ENCODE measurements at places on chromosomes 1 and 21.

- DNase-seq = no peak
These were observed 529.9 kb upstream of the BEND5 start for GRCh38 chr1:49306507-49307070.

DNA sequence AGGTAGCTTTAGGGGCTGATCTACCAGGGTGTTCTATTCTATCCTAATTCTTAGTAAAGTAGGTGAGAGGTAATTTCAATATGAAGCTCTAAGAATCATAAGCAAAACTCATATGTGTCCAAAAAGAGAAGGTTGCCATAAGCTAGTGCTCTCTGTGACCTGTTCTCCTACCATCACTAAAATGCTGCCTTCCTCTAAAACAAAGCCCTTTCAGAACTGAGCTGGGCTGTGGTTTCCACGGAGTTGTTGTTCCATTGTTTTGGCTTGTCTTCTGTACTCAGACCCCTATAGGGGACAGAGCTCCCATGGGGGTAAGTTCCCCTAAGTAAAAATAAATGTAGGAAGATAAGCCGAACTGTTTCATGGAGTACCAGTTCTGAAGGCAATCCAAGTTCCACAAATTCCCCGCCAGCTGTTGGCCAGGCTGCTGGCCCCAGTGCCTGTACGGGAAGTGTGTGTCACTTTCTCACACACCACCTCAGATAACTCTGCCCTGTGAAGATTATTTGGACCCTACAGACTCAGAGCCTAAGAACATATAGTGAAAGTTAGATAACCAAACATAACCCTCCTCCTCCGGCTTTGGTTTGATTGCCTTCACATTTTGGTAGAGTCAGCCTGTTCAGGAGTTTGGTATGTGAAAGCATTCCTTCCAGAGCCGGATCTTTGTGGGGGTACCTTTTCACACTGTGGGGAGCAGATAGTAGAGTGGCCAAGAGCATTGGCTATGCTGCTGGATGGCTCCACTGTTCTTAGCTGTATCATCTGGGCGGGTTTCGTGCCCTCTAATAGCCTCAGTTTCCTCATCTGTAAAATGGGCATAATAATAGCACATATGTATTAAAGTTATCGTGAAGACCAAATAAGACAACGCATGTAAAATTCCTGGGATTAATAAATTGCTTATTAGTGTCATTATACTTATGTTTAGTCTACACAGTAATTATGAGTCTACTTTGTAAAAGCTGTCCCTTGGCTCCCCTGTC, 10.8 kb downstream of the DPT start:
- DNase-seq = no peak

- DNase-seq = no peak
These were observed 164.2 kb downstream of the PPIAL4G start for GRCh38 chr1:148318904-148319242.

- DNase-seq = no peak
These were observed 4.3 kb downstream of the MEF2D start for GRCh38 chr1:156496211-156496761.

GRCh38 chr1:145983960-145984830, 12.2 kb downstream of the TXNIP start:
- peak; percentile 57 for DNase-seq

GRCh38 chr1:101235216-101235695, 1.6 kb upstream of the S1PR1 start:
- DNase-seq = no peak

DNA sequence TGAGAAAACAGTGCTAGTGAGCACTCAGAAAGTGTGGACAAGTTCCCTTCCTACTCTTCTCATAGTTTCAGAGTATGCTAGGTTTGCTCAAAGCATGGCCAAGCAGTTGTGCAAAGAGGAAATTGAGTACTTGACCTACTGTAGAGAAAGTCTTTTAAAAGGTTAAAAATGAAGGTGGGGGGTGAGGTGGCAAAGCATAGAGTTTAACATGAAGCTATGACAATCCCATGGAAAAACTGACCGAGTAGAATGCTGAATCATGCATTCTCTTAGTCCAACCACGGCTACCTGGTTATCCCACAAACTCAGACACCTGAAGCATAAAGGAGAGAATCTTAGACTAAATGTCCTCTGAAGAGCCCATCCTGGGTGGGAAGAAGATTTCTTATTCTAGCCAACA, 79.9 kb downstream of the PTPN14 start:
- no peak for DNase-seq

DNA sequence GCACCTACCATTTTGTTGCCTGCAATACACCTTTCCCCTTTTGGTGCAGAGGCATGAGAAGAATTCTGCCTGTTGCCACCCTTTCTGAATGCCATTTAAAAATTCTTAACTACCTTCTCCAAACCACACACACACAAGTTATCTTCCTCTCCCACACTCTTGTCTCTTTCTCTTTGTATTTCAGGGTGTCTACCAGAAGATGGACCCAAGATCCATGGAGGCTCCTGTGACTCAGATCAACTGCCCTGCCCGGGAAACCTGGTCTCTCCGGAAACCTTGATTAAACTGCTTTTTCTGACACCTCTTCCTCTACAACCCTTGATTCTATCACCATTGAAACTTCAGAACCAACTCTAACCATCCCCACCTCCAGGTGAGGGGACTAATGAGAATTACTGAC, 2.4 kb upstream of the TARS2 start:
- no peak for DNase-seq

- no peak for DNase-seq
These were observed 92.1 kb upstream of the RGS18 start for GRCh38 chr1:192066202-192066601.

DNA sequence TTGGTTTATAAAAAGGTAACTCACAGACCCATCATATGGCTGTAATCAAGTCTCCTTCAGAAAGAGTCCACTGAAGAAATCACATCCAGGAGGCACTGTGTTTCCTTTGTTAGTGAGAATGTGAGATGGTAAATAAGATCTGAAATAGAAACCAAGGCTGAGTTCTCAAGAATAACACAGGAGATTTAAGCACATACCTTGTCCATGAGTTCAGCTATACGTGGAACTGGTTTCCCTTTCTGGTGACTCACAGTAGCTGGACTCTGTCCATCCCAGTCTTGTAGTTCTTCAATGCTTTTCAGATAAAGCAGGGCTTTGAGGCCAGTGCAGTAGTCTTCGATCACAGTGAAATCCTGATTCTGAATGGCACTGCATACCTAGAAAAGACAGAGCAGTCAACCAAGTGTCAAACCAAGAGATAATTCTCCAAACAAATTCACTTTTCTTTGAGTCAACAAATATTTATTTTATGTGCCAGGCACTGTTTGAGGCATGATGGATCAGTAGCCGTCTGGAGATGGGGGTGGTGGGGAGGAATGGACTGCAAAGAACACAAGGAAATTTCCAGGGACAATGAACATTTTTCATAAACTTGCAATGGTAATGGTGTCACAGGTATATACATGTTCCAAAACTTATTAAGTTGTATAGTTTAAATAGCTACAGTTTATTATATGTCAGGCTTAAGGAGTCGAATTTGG, 471.4 kb downstream of the PTBP2 start:
- DNase-seq = no peak

All from coronary artery (tissue), 2 donors.